CD4-positive, alpha-beta T cell treated with Interferon gamma for 1 hour (primary cell): ENCODE measurements at places on chromosomes 3 and 15.

DNA sequence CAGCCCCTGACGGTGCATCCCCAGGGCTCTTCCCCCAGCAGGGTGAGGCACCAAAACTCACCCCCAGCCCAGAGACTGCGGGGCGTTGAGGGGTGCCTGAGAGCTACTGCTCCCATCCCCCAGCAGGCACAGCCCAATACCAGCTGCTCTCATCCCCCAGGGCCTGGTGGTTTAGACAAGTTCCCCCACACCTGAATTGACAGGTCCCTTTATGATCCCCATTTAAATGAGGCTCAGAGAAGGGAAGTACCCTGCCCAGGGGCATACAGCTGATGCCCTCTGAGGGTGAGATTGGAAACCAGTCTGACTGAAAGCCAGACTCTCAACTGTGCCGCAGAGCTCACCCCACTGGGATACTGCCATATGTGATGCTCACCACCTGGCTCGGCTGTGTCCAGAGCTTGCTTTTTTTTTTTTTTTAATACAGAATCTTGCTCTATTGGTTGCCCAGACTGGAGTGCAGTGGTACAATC lies 20.1 kb downstream of the DUSP7 start:
- no peak for DNase-seq

DNA sequence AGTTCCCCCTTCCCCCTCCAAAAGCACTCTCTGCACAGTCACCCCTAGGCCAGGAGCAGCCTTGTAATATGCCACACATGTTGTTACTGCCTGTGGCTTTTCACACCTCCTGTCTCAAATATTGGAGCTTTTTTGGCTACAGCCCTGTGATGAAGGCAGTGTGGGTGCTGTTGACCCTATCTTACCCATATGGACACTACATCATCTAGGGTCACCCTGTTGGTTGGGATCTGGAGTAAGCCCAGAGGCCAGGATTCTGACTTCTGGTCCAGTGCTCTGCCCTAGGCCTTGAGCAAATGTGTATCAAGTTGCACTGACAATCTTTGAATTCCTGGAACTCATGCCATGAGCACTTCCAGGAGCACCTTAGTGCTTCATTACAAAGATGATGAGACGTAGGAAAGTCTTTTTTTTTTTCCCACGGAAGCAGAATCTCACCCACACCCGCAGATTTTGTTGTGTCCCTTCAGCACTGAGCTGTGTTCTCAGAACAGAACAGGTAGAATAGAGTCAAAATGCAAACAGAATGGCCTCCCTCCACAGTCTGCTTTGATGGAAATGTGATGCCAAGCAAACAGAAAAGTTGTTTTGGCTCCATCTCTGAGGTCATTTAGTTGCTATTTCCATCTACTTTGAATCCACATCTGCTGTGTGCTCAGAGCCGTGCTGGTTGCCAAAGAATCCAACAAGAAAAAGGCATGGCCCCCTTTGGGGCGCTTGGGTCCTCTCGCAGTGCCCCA lies 49.6 kb downstream of the SMAD3 start:
- DNase-seq, result no peak

DNA sequence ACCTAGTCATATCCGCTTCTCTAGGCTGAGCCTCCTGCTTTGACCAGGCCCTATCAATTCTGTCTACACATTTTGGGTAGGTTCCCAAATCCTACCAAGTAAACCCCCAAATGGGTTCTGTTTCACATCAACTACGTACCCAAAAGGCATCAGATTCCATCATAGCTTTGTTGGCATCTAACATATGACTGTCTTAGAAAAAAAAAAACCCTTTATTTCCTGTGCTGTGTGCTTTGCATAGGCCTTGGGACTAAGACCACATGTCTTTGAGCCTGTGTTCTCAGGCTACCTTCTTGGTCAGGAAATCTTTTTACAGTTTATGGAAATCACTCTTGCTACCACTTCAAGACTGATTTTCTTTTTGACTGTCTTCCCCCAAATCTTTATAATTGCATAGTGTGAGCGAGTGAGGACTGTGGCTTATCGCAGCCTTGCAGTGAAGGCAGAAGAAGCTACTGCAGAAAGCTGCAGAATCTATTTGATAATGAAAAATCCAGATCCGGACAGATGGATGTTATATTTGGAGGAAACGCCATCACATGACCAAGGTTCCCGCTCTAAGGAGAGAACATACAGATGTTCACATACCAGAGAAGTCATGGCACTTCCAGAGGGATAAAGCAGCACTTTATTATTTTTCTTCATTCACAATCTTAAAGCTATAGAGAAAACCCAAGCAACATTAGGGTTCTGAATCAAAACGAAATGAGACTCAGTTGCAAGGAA lies 111.2 kb downstream of the EOMES start:
- DNase-seq, result no peak

DNA sequence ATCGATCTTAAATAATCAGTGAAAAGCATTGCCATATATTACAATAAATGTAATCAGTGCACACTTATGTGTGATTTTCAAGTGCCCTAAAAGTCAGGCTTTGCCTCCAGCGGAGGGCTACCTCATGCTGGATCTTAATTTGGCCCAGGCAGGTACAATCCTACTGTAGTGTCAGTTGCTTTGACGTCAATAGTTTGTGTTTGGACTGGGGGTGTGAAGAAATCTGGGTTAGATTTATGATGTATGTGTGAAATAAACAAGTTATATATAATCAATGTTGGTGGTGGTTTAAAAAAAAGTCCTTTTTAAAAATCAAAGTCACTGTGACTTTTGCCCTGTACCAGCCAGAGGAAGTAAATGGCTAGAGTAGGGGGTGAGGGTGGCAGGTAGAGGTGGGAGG lies 14.0 kb upstream of the RASGRP1 start:
- DNase-seq, result no peak

DNA sequence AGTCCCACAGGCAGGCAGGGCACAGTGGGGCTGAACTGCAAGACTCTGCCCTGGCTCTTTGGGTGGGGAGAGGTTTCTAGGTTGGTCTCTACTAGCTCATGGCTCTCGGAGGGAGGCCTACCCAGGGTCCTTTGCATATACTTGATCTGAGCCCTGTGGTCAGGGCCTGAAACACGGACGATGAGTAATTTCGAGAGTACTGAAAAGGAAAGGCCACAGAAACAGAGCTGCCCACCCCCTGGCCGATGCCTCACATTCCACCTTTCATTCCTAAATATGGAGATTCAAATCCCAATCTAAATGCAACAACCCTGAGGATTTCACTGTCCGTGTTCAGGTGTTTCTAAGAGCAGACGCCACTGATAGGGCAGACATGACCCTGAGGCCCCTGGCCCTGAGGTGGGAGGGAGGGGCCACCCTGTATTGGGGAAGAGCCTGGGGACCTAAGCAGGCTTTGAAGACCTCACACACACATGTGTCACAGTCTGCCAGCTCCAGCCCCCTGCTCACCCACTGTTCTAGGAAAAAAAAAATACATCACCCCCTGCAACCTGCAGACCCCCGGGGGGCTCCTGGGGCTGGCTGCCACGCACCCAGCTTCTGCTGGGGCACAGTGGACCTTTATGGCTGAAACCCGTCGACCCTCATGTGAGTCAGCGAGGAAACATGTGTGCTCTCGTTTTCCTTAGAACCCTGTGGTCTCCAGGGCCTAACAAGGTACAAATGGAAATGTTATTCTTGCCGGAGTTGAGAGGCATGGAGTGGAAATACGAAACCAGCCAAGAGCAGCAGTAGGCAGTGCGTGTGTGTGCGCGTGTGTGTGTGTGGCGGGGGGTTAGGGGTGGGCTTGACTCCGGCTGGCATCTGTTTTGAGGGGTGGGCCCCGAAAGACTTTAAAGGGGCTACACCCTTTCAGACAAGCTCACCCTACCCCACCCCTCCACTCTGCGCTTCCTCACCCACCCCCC lies 112.7 kb downstream of the CHSY1 start:
- no peak for DNase-seq

DNA sequence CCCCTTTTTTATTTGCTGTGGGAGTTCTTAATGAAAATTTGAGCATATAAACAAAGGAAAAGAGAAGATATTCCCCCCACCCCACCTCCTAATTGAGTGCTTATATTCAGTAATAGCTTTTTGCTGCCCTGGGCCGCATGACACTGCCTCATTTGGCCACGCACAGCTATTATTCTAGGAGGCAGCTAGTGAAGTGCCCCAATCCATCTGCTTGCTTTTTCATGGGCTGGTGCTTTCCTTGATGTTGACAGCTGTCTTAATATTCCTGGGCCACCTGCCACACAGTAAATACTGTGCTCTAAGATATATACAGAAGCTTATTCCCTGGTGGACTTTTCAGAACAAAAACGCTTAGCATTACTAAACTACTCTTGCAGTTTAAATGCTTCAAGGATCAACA lies 3.8 kb upstream of the CRYBG3 start:
- DNase-seq, result no peak

- no peak for DNase-seq
These were observed 63.1 kb upstream of the NPHP3 start for GRCh38 chr3:132785292-132785691.

GRCh38 chr15:70259640-70260508 lies 162.2 kb upstream of the TLE3 start:
- DNase-seq, result no peak

GRCh38 chr15:99961011-99961441 lies 227.8 kb upstream of the LYSMD4 start:
- DNase-seq, result no peak

GRCh38 chr3:73327052-73327451 lies 265.6 kb downstream of the EBLN2 start:
- DNase-seq, result no peak
